ENCODE measurements at places on chromosomes 5 and 9.

- no peak for DNase-seq
Measured at GRCh38 chr5:179981636-179982035, 73.9 kb upstream of the TBC1D9B start.

- DNase-seq: no peak
Measured at GRCh38 chr5:136226401-136226800, 33.4 kb upstream of the SMIM32 start.

DNA sequence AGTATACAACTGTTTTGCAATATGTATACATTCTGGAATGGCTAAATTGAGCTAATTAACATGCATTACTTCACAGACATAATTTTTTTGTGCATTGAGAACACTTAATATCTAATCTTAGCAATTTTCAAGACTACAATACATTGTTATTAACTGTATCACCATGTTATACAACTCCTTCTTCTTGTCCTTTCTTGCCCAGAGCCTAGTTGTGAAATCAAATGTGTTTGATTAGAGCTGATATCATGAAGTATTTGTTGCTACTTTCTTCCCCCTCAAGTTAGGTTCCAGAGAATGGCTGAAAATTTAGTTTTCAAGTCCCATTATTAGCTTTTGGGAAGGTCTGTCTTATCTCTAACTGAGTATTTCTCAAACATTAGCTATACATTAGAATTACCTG, 607.8 kb downstream of the PSAT1 start:
- DNase-seq: no peak

GRCh38 chr5:169190849-169191248, 110.1 kb downstream of the SLIT3 start:
- DNase-seq: no peak

DNA sequence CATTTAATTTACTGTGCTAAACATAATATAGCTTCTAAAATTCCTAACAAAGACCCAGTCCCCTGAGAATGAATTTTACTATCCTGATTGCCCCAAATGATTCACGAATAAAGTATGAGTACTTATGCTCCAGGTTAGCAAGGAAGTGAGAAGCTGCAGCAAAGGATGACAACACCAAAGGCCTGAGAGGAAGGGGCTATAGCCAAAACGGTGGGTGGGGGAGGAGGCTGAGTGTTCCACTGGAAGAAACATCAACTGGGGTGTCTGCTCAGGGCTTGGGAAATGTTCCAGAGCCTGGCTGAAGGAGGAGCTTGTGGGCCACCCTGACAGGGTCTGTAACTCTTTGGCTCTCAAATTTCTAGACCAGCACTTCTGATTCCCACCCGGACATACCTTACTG, 157.3 kb downstream of the ADAMTS12 start:
- no peak for DNase-seq

DNA sequence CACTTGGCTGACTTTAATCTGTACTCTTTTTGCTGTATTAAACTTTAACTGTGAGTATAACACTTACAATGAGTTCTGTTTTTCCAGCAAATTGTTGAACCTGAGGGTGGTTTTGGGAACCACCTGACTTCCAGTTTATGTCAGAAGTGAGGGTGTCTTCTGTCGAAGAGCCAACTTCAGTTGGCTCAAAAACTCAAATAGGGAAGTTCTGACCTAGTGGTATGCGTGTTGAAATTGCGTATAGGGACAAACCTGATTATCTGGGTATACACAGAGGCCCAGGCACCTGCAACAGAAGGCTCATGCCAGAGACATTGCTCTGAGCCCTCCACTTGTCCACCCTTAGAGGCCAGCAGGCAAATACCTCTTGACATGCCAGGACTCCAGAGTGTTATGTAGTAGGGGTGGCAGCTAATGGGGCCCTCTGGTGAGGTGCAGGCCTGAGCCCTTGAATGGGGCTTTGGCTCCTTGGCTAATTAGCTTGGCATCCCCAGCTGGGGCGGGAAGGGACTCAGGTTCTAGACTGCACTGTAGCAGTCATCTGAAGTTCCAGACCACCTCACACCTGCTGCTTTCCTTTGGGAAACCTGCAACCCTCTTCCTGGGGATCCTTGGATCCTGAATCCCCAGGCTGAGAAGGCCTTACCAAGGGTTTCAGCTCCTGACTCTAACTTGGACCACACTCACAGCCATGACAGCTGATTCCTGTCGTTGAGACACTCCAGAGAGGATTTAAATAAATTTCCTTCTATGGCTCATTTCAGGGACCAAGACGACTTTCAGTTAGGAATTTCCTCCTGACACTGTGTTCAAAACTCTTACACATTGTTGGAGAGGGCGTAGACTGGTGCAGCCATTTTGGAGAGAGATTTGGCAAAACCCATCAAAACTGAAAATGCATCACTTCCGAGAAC, 189.6 kb downstream of the HSPA4 start:
- DNase-seq: no peak

GRCh38 chr9:136541709-136542108, 4.1 kb downstream of the NOTCH1 start:
- no peak for DNase-seq

DNA sequence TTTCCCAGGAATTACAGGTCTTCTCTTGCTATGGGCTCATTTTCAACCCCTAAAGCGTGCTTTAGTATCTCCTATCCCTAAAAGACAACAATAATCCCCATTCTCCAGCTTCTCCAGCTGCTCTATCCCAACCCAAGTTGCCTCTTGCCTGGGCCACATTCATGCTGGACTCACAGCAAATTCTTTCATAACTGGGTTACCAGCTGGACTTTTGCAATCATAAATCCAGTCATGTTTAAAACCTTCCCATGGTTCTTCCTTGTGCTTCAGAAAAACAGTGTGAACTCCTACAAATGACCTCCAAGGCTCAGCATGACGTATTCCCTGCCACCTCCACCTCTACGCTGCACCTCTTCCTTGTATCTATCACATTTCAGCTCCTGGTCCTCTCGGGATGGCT, 346.9 kb downstream of the GADD45G start:
- no peak for DNase-seq

DNA sequence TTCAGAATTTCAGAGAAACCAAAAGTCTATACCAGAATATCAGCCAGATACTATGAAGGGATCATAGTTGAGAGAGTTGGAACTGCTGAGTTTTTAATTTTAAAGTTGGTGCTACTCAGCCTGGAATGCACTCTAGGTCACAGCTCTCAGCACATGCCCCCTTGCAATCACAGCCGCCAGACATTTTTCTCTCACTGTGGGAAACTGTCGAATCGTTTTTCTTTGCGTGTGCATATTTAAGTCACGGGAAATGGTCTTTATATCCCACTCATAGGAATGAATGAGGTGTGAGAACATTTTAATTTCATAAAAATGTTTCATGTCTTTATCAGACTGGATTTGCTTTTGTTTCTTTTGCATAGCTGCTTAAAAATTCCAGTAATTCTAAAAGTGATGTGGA, 12.2 kb upstream of the SPDL1 start:
- no peak for DNase-seq

- no peak for DNase-seq
Measured at GRCh38 chr9:128621730-128622455, 34.8 kb downstream of the DYNC2I2 start.

- DNase-seq: no peak
Measured at GRCh38 chr5:95924720-95925377, 36.8 kb downstream of the ELL2 start.

GRCh38 chr5:68187268-68188055, 28.1 kb upstream of the PIK3R1 start:
- peak; percentile 92 for DNase-seq

GRCh38 chr5:154325566-154325965, 120.2 kb upstream of the SAP30L start:
- no peak for DNase-seq

DNA sequence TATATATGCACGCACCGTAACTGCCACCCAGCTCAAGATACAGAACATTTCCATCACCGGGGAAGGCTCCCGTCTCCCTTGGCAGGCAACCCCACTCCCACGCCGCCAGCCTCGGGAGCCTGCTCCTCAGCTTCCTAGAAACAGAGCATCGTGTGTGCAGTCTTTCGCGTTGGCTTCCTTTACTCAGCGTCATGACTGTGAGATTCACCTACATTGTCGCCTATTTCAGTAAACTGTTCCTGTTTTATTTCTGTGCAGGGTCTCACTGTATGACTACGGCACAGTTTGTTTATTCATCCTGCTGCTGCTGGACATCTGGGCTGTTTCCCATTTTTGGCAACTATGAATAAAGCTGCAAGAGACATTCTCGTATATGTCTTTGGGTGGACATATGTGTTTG, 90.7 kb downstream of the STK10 start:
- DNase-seq: no peak

DNA sequence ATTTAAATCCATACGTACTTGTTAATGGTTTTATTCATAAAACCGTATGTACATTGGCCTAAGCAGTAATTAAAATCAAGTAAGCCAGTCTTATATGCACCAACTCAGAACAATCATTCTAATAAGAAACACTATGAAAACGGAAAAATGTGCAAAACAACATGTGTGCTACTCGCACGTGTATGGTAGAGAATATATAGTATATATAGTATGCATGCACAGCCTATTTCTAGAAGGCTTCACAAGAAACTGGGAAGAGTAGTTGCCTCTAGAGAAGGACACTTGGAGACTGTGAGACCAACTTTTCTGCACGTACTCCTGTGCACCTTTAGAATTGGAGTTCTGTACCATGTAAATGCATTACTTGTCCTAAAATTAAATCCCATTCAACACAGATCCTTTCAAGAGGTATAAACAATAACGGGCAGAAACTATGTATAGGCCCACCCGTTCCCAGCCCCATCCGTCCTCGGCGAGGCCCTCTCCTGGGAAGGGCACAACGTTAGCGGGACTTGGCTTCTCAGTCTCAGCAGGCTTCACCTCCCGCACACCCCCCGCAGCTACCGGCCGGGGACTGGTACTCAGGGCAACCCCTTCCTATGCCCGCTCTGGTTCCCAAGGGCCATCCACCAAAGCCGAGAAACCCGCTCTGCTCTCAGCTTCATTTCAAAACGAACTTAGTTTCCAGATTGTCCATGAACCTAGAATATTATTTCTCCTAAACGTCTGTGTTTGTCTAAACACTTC, 2.0 kb downstream of the CDC14B start:
- DNase-seq: no peak

- no peak for DNase-seq
Measured at GRCh38 chr5:14687023-14687665, 22.6 kb downstream of the OTULIN start.

DNA sequence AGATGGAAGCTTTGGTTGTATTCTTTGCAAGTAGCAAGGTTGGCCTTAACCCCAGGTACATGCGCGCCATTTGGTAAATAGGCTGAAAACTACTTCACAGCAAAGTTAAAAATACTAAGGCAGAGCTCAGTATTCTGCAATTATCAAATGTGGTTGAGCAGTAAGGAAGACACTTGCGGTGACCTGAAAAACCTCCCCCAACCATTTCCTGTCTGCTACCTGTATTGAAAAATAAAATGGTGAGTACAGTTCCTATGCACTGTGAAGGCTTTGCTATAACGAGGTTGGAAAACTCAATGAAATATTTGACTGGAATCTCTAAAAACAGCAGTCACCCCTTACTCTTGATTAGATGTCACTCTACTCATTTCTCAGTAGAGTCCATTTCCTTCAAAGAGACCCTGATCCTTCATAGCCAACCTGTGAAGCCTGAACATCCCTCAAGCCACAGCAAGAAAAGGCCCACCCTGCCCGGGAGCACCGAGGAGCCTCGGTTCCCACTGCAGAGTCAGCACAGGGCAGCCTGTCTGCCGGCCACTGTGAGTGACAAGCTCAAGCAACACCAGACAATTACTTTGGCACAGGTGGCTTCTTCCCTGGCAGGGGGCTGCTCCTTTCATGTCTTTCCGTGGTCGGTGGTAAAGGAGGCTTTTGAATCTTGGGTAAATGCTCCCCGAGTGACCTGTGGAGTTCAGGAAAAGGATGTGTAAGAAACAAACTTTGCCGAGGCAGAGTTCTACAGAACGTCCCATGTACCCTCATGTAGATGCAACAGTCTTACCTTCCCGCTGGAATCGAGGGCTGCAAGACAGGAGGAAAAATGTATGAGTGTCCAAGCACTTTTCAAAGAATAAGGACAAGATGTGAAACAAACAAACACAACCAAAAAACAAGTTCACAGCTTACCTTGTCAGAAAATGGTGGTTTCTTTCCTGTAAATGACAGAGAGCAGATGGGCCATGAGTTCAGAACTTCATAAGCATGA, 29.6 kb downstream of the C5orf58 start:
- no peak for DNase-seq

- DNase-seq: no peak
Measured at GRCh38 chr9:38144421-38144820, 75.4 kb upstream of the SHB start.

- DNase-seq: no peak
Measured at GRCh38 chr5:39073767-39074016, 507 bp downstream of the RICTOR start.

DNA sequence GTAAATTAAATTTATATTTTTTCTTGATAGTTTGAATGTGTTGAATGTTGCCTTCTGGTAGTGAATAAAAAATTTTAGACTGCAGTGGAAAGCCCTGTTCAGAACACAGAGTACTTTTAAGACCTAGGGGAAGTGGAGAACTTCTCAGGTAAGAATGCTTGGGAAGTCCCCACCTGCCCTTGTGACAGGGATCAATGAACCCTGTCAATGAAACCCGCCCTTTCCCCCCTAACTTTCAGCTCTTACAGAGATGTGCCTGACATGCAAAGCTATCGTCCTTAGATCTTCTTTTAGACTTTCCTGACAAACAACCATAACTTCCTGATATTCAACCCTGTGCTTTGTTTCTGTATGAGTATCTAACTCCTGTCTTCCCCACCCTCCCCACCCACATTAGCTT, 562.7 kb downstream of the TLE4 start:
- no peak for DNase-seq

DNA sequence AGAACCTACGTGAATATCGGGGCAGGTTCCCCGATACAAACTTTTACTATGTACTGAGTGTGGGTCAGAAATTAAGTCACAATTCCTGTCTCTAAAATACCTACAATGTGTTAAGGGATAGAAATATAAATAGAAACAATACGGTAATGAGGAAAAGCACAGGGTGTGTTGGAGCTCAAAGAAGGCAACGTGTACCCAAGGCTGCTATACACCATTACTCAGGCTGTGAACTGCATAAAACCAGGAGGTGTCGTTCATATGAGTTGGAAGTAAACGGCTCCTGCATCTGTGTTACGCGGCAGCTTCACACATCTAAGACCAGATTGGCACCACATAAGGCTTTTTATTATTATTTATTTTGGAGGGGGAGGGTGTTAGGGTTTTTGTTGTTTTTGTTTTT, 50.1 kb upstream of the TRPM3 start:
- DNase-seq: no peak

GRCh38 chr5:170517411-170517810, 13.6 kb downstream of the KCNIP1 start:
- DNase-seq: no peak

GRCh38 chr9:7974335-7974960, 174.9 kb upstream of the DMAC1 start:
- no peak for DNase-seq

All from hippocampal formation (tissue), 2 donors.